Aorta (tissue), 5 donors: ENCODE measurements at places on chromosomes 7 and 10. TPM values are rescaled to one million over a fixed set of nuclear protein-coding genes. Genes with fewer than 3 reads are reported as not detected.

DNA sequence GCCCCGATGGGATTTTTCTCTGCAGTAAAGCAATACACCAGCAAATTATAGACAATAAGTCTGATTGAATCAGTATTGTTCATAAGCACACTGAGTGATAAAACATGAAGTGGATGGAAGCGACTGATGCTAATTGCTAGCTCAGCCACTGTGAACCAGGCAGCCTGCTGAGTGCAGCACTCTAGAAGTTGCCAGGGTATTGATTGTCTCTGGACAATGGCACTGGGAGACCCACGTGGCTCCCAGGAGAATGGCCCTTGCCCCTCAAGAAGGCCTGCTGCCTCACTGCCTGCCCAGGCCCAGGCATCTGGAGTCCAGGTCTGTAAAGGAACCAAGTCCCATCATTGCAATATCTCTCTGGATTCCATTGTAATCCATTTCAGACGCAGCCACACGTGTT is 80.4 kb upstream of the TCERG1L start:
- H3K4me1 ChIP-seq, result no peaks in the 10 kb centered on the region
- no peaks in the 10 kb centered on the region for H3K27me3 ChIP-seq
- no peaks in the 10 kb centered on the region for H3K36me3 ChIP-seq
- H3K4me3 ChIP-seq, result no peak overlapping the region

GRCh38 chr7:95736635-95737034 is 35.7 kb upstream of the DYNC1I1 start:
- no peak overlapping the region for H3K27ac ChIP-seq
- no peak for DNase-seq
- no peaks in the 10 kb centered on the region for H3K27me3 ChIP-seq
- no peak overlapping the region for H3K4me3 ChIP-seq

GRCh38 chr7:27164045-27164366 is 1.3 kb downstream of the HOXA9 start:
- no peaks in the 10 kb centered on the region for H3K4me1 ChIP-seq
- H3K36me3 ChIP-seq, result no peaks in the 10 kb centered on the region
- no peak overlapping the region for H3K4me3 ChIP-seq

DNA sequence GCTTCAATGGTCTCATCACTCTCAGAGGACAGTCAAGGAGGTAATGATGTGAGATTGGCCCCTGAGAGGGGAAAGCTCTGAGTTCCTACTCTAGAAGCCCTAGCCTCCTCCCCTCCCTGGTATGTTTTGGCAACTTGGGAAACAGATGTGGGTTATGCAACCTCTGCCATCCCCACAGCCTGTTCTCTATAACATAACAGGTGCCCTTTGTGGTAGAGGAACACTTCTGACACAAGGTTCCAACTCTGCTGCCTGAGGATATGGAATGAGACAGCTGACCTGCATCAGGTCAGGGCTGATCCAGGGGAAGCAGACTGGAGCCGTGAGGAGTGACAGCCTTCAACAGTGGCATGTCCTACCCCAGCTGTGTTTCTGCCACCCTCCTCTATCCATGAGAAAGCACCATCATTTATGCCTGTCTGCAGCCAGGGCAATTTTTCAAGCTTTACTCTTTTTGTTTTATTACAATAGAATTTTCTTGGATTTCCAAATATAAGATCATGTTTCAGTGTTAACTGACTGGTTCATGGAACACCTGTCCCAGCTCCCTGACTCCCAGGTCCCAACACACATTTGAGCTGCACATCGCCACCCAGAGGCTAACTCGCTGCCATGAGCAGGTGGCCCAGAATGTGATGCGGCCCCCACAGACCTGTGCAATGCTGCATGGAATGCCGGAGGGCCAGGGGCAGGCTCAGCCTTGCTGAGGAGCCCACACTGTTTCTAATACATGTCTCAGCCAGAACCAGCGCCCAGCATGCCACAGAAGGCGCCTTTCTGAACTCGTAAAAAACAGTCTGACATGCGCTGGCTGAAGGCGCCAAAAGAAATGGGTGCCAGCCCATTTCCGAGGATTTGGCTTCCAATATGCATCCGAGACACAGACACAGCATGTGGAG is 124.8 kb upstream of the CHST15 start:
- H3K27ac ChIP-seq, result no peak overlapping the region
- no peaks in the 10 kb centered on the region for H3K36me3 ChIP-seq
- H3K27me3 ChIP-seq, result no peaks in the 10 kb centered on the region
- H3K4me1 ChIP-seq, result no peaks in the 10 kb centered on the region
- no peak overlapping the region for H3K4me3 ChIP-seq
- DNase-seq, result no peak

- H3K4me1 ChIP-seq, result peaks cover 3% of the 10 kb centered on the region
- peak overlapping the region; percentile 86 for H3K27ac ChIP-seq
- H3K4me3 ChIP-seq, result no peak overlapping the region
- H3K36me3 ChIP-seq, result no peaks in the 10 kb centered on the region
- DNase-seq, result no peak
- H3K27me3 ChIP-seq, result no peaks in the 10 kb centered on the region
Observed at GRCh38 chr10:19921300-19922140, 105.3 kb downstream of the PLXDC2 start.

GRCh38 chr7:31476073-31476745 is 37.7 kb upstream of the ITPRID1 start:
- H3K36me3 ChIP-seq, result no peaks in the 10 kb centered on the region
- H3K4me1 ChIP-seq, result no peaks in the 10 kb centered on the region
- H3K27ac ChIP-seq, result no peak overlapping the region
- no peak for DNase-seq
- H3K27me3 ChIP-seq, result no peaks in the 10 kb centered on the region
- H3K4me3 ChIP-seq, result no peak overlapping the region

DNA sequence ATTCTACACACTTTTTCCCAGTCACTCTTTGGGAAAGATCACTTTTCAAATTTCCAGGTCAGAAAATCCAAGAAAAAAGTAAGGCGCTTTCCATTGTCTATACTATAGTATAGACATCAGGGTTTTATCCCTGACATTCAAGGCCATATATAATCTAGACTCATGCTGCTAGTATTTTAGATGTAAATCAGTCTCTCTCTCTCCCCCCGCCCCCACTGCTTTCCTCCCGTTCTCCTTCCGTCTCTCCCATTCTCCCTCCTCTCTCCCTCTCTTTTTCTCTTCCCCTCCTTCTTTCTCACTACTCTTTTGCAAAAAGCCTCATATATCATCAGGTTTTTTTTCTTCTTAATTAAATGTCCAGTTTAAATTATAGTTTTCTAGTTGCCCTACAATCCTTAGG is 154.8 kb downstream of the PHF14 start:
- no peak for DNase-seq
- H3K27me3 ChIP-seq, result no peaks in the 10 kb centered on the region
- no peak overlapping the region for H3K27ac ChIP-seq
- H3K4me1 ChIP-seq, result no peaks in the 10 kb centered on the region
- no peaks in the 10 kb centered on the region for H3K36me3 ChIP-seq
- no peak overlapping the region for H3K4me3 ChIP-seq

DNA sequence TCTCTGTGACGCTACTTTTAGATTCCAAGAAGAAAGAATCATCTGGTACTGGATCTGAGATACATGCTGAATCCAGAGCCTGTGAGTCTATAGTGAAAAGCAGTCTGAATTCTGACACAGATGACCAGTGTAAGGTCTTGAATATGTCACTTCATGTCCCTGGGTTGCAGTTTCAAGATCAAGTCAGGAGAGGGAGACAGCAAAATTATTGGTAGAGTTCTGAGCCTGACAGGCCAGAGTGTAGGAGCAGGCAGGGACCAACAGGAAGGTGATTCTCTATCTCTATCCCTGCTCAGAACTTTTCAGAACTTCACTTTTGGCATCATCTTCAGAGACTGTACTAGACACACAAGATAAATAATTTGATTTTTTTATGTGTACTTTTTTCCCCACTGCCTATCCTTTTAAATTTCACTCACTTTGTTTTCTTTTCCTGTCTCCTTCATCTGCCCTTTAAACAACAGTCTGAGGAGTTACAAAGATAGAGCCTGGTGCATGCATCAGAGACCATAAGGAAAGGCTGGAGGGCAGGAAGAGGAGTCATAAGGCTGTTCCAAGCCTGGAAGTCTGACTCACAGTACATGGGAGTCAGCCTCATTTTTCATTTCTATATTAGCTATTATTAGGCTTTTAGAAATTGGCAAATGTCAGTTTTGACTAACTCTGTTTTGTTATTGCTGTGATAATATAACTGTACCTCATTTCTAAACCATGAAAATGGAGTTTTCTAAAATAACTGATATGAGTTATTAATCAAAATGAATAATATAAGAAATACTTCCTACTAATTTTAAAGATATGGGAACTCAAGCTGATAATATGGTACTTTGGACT is 120.2 kb upstream of the TMEM229A start:
- DNase-seq, result no peak
- H3K27ac ChIP-seq, result peak overlapping the region; percentile 28
- H3K4me3 ChIP-seq, result no peak overlapping the region

DNA sequence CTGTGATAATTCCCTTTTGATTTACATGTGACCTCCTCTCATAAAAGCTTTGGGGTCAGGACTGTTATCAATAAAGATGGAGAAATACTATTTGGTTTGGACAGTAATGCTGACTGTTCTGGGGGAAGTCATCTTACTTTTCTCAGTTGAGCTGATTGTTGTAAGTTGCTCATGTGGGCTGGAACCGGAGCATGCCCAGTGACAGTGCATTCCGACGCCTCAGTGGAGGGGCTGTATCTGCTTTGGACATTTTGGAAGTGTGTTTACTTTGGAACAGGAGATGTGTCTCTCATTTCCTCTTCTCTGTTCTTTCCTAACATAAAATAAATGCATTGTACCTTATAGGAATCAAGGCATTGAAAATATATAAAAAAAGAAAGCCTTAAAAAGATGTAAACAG is 30.1 kb downstream of the RBM33 start:
- peaks cover 5% of the 10 kb centered on the region for H3K4me1 ChIP-seq
- H3K36me3 ChIP-seq, result no peaks in the 10 kb centered on the region
- no peaks in the 10 kb centered on the region for H3K27me3 ChIP-seq
- no peak overlapping the region for H3K4me3 ChIP-seq
- no peak for DNase-seq
- H3K27ac ChIP-seq, result no peak overlapping the region

DNA sequence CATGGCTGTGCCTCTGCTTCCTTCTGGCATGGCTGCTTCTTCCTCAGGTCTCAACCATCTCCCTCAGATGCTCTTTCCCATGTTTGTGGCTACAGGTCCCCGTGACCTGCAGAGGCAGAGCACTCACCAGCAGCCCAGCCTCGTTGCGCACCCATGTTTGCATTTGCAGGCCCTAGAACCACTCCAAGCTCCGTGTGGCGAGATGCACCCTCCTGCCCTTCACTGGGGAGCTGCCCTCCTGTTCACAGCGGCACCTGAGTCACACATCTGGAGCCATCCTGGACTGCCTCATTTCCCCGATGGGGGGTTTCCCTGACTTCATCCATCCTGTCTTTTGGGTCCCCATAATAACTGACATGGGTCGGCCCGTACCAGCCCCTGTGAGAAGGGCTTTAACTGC is 35.9 kb downstream of the EGFR start:
- no peak for DNase-seq
- peaks cover 8% of the 10 kb centered on the region for H3K4me1 ChIP-seq

GRCh38 chr7:156988343-156989185 is 21.9 kb downstream of the MNX1 start:
- H3K4me1 ChIP-seq, result no peaks in the 10 kb centered on the region
- no peak overlapping the region for H3K4me3 ChIP-seq
- H3K36me3 ChIP-seq, result no peaks in the 10 kb centered on the region
- DNase-seq, result no peak
- H3K27ac ChIP-seq, result no peak overlapping the region
- H3K27me3 ChIP-seq, result no peaks in the 10 kb centered on the region

DNA sequence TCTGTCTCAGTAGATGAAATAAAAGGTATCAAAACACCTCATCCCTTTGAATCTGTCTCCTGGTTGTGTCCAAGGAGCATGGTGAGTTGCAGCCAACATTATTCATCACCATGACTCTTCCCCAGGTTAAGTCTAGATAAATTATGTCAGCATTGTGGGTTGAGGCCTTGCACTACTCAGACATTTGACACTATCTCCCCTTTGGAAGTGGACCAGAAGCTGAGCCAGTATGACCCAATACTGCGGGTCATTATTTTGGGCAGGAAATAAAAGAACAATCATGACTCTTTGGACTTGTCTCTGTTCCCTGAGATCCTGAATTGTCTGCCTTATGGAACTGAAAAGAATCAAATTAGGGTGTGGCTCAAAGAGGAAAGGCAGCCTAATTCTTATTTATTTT is 168.2 kb upstream of the FAM171A1 start:
- DNase-seq, result no peak
- no peaks in the 10 kb centered on the region for H3K27me3 ChIP-seq
- no peak overlapping the region for H3K4me3 ChIP-seq
- no peak overlapping the region for H3K27ac ChIP-seq
- H3K36me3 ChIP-seq, result peaks cover 11% of the 10 kb centered on the region
- H3K4me1 ChIP-seq, result no peaks in the 10 kb centered on the region

- H3K4me3 ChIP-seq, result no peak overlapping the region
- no peak for DNase-seq
- H3K27ac ChIP-seq, result no peak overlapping the region
- no peaks in the 10 kb centered on the region for H3K27me3 ChIP-seq
- H3K36me3 ChIP-seq, result no peaks in the 10 kb centered on the region
Observed at GRCh38 chr10:42888504-42889095, 106.0 kb downstream of the BMS1 start.

GRCh38 chr7:22812353-22812752 is 10.3 kb downstream of the TOMM7 start:
- no peak overlapping the region for H3K27ac ChIP-seq
- DNase-seq, result no peak
- no peaks in the 10 kb centered on the region for H3K4me1 ChIP-seq
- H3K27me3 ChIP-seq, result no peaks in the 10 kb centered on the region

- no peak overlapping the region for H3K27ac ChIP-seq
- no peaks in the 10 kb centered on the region for H3K27me3 ChIP-seq
- H3K4me1 ChIP-seq, result peaks cover 3% of the 10 kb centered on the region
- H3K4me3 ChIP-seq, result no peak overlapping the region
- DNase-seq, result no peak
- no peaks in the 10 kb centered on the region for H3K36me3 ChIP-seq
Observed at GRCh38 chr10:74502963-74503608, 323.3 kb upstream of the KAT6B start.

GRCh38 chr7:29109899-29110298 is 36.4 kb downstream of the CPVL start:
- H3K36me3 ChIP-seq, result no peaks in the 10 kb centered on the region
- no peaks in the 10 kb centered on the region for H3K27me3 ChIP-seq
- no peaks in the 10 kb centered on the region for H3K4me1 ChIP-seq

- H3K4me1 ChIP-seq, result peaks cover 4% of the 10 kb centered on the region
- peak overlapping the region; percentile 92 for H3K27ac ChIP-seq
- DNase-seq, result peak; percentile 93
- no peak overlapping the region for H3K4me3 ChIP-seq
- no peaks in the 10 kb centered on the region for H3K27me3 ChIP-seq
Observed at GRCh38 chr10:73887294-73888039, 13.1 kb upstream of the CAMK2G start.

DNA sequence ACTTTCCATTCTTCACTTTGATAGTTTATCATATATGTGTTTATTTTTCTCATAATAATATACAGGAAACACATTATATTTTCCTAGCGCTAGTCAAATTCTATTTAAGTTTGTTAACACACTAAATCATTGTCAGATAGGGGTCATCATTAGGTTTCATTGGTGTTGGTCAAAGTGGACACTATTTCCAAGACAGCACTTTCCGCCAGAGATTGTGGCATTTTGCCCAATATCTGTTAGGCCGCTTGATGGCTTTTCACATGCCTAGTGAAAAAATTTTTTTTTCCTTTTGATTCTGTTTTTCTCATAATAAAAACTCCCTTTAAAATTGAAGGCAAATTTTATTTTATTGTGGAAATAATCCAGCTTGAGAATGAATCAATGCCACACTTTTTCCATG is 495.4 kb upstream of the AKR1E2 start:
- H3K4me3 ChIP-seq, result no peak overlapping the region
- no peak overlapping the region for H3K27ac ChIP-seq
- no peaks in the 10 kb centered on the region for H3K27me3 ChIP-seq
- no peaks in the 10 kb centered on the region for H3K36me3 ChIP-seq
- DNase-seq, result no peak

CPN1 gene
- not detected for total RNA-seq

SPDYE3 gene
- not detected for total RNA-seq

MUC12 gene
- 0.24 TPM for total RNA-seq

PKD2L1 gene
- total RNA-seq, result 0.71 TPM

BBS9 gene
- 37.2 TPM for total RNA-seq

METTL27 gene
- 7.4 TPM for total RNA-seq
